ENCODE measurements at places on chromosomes 7 and 10.

- no peak for DNase-seq
These were observed 13.1 kb upstream of the TRDMT1 start for GRCh38 chr10:17214526-17214925.

- DNase-seq: no peak
These were observed 6.2 kb downstream of the SAR1A start for GRCh38 chr10:70164163-70164562.

- DNase-seq: no peak
These were observed 10.3 kb upstream of the TSPAN13 start for GRCh38 chr7:16743236-16743635.

DNA sequence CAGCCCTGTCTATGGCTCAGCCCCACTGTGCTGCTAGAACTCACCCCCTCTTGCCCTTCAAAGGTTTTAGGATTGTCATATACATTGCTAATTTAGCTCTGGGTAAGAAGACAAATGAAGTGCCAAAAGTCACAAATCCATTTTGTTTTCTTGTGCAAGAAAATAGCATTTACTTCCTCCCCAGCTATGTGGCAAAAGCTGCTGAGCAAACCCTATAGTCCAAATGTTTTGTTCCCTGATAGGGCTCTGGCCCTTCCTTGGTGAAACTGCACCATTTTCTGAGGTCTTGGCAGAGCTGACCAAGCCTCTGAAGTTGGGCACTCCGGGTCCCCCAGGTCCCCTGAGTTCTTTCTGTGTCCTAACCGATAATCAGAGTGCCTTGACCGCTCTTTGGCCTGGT lies 84.1 kb upstream of the GJD4 start:
- DNase-seq: no peak

- DNase-seq: peak; percentile 68
These were observed 816 bp downstream of the DMTF1 start for GRCh38 chr7:87152897-87153641.

DNA sequence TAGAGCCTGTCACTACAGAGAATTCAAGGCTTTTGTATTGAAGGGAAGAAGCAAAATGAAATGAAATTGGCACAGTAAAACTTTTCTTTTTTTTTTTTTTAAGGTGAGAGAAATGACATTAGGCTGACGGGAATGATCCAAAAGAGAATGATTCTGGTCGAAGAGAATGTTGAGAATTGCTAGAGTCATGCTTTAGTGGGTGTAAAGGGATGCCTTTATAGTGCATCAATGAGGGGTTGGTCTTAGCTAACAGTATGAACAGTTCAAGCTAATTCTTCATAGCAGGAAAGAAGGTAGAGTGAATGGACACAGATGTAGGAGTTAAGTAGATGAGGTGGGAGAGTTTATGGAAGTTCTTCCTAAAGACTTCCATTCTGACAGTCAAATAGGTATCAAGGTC lies 32.3 kb upstream of the LSM8 start:
- no peak for DNase-seq

DNA sequence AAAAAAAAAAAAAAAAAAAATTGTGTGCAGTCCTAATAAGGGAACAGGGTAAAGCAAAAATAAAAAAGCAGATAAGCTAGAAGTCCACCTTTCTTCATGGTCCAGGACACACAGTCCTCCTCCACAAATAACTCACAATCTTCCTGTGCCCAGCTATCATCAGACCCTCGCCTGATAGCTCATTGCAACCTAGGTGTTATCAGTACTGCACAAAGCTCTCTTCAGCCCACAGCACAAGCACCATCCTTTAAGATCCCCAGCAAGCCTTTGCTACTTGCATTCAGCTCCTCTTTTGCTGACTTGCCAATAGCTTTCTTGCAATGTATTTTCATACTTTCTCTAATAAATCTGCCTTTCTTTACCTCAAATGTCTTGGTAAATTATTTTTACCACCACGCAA lies 5.0 kb downstream of the NDUFA5 start:
- DNase-seq: no peak

GRCh38 chr7:22810843-22811242 lies 11.8 kb downstream of the TOMM7 start:
- no peak for DNase-seq

DNA sequence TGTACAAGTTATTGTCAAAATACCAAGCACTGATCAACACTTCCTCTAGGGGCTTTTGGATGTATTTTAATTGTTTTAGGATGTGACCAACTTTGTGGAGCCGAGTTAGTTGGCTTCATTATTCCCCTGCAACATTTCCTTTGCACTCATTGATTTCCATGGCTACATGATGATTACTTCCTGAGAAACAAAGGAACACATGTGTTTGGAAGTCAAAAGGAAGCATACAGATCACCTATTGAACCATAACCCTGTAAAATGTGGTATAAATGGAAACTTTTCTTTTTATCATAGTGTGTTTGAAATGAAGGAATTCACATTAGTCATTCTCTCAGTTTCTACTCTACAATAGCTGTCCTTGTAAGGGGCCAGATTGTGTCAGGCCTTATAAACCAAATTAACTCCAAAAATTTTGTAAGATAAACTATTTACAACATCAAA lies 32.2 kb upstream of the EXOC6 start:
- DNase-seq: peak; percentile 55

GRCh38 chr7:5218564-5219360 lies 28.7 kb downstream of the WIPI2 start:
- peak; percentile 69 for DNase-seq

- DNase-seq: no peak
These were observed 77.8 kb upstream of the PDCD4 start for GRCh38 chr10:110793886-110794285.

GRCh38 chr10:14712991-14713424 lies 61.7 kb downstream of the FAM107B start:
- peak; percentile 38 for DNase-seq

DNA sequence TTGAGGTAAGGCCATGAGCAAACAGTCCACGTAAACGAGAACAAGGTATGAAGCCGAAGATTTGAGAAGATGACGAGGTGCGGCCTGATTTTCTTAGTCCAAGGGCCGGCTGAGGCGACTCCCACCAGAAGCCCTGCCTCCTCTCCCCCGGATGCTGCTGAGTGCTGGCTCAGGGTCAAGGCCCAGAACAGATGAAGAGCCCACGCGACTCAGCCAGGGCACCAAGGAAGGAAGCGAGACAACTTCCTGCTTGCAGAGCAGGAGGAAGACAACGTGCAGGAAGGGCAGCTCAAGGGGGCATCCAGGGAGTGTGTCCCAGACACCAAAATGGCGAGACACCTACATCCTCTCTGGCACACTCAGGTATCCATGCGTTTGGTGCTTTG lies 99.5 kb downstream of the CYTH3 start:
- DNase-seq: no peak

DNA sequence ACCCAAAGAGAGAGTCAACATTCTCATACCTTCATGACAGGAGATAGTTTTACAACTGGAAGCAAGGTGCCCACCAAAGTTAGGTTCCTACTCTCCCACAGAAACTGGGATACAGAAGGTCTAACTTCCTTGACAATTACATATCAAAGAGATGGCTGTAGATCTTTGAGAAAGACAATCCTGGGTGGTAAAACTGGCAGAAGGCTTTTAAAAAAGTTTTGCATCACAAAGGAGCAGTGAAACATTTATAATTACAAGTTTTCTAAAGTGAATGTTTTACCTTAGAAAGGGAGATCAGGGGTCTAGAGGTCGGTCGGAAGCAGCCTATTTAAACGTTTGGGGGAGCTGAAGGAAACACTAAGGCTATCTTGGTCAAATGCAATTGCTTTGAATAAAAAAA lies 166.6 kb upstream of the STEAP1 start:
- no peak for DNase-seq

DNA sequence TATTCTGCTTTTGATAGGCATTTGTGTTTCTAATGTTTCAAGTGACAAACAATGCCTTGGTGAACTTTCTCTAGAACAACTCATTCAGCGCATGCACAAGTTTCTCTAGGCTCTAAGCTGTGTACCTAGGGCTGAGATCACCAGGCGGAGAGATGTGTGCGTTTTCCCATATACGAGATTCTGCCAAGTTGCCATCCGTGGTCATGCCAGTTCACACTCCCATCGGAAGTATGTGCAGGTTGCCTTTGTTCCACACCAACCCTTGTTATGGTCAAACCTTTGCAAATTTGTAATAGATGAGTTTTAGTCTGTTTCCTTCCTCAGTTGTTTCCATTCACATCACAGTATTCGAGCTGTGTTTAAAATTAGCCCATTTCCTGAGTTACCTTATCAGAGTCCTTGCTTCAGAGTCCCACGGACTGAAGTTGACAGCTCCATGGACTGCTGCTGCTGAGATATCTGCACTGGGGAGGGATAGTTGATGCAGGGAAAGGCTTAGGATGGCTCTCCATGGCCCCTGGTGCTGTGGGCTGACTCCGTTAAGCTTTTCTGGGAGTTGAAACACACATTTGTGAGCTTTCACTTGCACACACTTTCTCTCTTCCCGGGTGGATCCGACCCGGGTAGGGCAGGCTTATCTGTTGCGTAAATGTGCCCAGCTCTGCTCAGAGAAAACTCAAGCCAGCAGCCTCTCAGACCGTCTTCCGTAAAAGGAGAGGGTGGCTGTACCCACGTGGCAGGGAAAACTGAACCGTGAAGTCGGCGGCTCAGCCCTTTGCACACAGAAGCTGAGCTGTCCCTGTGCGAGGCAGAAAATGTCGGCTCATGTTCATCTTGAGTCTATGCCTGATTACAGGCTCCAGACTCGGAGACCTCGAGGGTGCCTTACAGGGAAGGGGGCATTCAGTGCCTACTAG lies 49.4 kb downstream of the HK1 start:
- DNase-seq: peak; percentile 79

DNA sequence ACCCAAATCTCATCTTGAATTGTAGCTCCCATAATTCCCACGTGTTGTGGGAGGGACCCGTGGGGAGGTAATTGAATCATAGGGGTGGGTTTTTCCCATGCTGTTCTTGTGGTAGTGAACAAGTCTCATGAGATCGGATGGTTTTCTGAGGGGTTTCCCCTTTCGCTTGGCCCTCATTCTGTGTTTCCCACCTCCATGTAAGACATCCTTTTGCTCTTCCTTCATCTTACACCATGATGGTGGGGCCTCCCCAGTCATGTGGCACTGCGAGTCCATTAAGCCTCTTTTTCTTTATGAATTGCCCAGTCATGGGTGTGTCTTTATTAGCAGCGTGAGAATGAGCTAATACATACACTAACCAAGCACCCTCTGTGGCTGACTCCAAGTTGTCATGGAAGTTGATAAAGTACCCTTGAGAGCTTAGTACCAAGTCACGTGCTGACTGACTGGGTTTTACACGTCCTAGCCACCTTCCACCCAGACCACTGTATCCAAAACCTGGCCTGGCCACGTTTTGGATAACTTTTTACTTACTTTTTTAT lies 614.4 kb downstream of the SDK1 start:
- DNase-seq: no peak

Data from stomach (tissue), 19 donors.